ENCODE measurements at places on chromosomes 7 and 10. TPM values are rescaled to one million over a fixed set of nuclear protein-coding genes. Genes with fewer than 3 reads are reported as not detected.

The CYP3A4 gene
- polyA plus RNA-seq: 0.19 TPM

The TSPAN12 gene
- polyA plus RNA-seq: 194 TPM

The VOPP1 gene
- 64.3 TPM for polyA plus RNA-seq

The ABCB4 gene
- 2.0 TPM for polyA plus RNA-seq

The TSPAN13 gene
- 35.3 TPM for polyA plus RNA-seq

The WEE2 gene
- 0.21 TPM for polyA plus RNA-seq

The RBM20 gene
- 4.6 TPM for polyA plus RNA-seq

The PIK3CG gene
- 2.9 TPM for polyA plus RNA-seq

The CALML5 gene
- polyA plus RNA-seq: not detected

The LRIT1 gene
- not detected for polyA plus RNA-seq

The CRHR2 gene
- not detected for polyA plus RNA-seq

The DHTKD1 gene
- 30.9 TPM for polyA plus RNA-seq

DNA sequence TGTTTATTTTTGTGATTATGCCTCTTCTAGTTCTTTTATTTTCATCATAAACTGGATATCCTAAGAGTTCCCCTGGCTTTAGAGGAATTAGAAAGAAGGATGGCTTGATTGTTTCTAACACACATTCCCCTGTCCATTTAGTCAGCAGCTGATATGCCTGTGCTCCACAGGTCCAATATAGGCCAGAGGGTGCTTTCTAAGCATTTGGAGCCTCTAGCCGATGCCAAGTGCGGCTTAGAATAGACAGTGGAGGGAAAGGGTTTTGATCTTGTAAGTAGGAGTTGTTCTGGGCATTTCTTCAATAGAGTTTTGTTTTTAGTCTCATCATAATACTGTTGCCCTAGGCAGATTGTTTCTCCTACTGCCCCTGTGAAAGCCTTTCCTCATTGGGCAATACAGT, 6.6 kb downstream of the CYP3A43 start:
- no peak for DNase-seq

DNA sequence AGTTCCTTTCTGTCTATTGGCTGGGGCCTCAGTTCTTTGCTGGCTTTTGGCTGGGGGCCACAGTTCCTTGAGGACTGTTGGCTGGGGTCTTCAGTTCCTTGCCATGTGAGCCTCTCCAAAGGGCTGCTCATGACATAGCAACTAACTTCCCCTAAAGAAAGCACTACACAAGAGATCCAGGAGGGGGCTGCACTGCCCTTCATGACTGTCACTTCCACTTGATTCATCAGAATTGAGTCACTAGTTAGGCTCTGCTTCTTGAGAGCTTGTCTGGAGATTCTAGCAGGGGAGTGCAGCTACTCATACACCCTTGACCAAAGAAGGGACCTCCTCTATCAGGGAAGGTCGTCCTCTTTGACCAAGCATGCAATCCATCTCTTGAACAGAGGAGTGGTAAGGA, 38.0 kb upstream of the MKX start:
- DNase-seq: no peak

GRCh38 chr10:110134917-110135316, 72.5 kb upstream of the MXI1 start:
- no peak for DNase-seq

- no peak for DNase-seq
Observed at GRCh38 chr7:130113887-130114286, 43.6 kb downstream of the KLHDC10 start.

- no peak for DNase-seq
Observed at GRCh38 chr10:114349522-114350215, 54.6 kb downstream of the AFAP1L2 start.

- no peak for DNase-seq
Observed at GRCh38 chr7:26686448-26686981, 177.9 kb downstream of the SKAP2 start.

GRCh38 chr10:75624638-75625037, 193.2 kb downstream of the LRMDA start:
- no peak for DNase-seq

GRCh38 chr7:9600974-9601373, 1167.6 kb downstream of the NXPH1 start:
- DNase-seq: no peak

- DNase-seq: no peak
Observed at GRCh38 chr7:35551321-35552081, 143.4 kb downstream of the HERPUD2 start.

DNA sequence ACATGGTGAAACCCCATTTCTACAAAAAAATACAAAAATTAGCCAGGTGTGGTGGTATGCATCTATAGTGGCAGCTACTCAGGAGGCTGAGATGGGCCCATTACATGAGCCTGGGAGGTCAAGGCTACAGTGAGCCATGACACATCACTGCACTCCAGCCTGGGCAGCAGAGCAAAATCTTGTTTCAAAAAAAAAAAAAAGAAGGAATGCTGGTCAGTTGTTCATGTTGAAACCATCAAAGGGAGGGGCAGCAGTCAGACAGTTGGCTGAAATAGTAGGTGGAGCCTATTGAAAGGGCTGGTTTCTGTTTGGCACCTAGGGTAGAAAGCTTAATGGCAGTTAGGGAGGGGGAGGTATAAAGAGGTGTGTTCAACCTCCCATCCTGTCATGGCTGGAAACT, 323.0 kb downstream of the GALNT17 start:
- no peak for DNase-seq

GRCh38 chr10:60742512-60742911, 35.8 kb upstream of the CDK1 start:
- no peak for DNase-seq

DNA sequence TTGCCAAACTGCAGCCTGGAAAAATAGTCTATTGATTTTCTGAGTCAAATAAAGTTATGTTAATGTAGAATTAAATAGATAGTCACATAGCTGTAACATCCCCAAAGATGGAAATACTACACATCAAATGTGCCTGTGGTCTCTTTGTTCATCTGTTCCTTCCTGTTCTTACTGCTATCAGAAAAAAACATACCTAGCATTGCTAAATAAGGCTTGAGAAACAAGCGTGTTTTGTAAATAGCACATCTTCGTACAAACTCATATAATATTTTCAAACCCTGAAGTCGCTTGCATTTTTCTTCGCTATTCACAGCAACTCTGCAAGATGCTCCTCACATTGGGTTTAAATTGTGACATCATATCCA, 116.1 kb downstream of the KLF6 start:
- no peak for DNase-seq

DNA sequence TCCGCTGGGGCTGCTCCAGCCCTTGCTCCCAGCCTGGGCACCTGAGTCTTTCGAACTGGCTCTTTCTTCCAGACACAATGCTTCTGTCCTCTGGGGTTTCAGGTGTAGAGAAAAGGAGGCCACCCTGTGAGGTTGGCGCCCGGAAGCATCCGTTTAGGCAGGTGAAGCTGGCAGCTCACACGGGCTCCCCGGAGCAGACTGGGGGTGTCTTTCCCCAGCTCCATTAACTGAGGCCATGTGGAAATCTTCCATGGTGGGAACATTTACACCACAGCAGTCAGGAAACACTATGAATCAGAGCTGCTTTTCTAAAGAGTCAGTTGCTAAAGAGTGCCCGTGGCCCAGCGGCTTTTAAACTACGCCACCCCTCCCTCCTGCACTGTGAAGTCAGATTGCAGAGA, 29.2 kb downstream of the PRKAG2 start:
- no peak for DNase-seq

DNA sequence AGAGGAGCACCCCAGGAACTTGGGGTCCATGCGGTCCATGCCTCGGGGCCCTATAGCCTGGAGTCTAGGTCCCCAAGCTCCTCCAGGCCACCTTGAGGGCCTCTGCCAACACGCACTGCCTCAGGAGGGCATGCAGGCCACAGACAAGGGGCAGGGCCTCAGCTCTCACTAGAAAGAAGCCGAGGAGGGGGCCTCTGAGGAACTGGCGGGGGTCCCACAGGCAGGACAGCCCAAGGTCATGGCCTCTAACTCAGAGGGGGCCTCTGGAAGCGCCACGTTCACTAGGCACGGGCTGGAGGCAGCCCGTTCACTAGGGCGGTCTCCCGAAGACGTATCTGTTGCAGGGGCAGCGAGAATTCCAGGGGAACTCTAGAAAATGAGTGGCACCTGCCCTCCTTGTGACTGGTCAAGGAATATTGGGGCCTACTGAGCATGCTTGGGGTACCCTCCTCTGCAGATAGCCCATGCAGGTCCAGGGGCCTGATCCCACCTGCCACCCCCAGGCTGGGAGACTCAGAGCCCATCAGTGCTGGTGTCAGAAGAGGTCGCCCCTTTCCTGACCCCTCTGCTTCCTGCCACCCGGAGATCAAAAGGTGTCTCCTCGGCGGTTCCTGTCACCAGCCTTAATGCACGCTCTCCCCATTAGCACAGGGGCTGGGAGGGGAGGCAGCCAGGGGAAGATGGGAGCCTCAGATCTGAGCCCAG, 86.7 kb upstream of the RET start:
- no peak for DNase-seq

DNA sequence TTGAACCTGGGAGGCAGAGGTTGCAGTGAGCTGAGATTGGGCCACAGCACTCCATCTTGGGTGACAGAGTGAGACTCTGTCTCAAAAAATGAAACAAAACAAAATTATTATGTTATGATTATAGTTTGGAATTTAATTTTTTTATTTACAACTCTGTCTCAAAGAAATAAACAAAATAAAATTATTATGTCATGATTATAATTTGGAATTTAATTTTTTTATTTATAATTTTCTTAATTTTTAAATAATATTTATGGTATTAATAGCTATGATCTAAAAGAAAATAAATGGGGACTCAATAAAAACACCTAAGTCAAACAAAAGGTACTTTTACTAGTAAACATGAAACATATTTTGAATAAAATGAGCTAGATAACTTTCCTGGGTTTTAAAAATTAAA, 994.8 kb upstream of the GHITM start:
- DNase-seq: no peak

GRCh38 chr7:672891-673290, 53.6 kb upstream of the DNAAF5 start:
- no peak for DNase-seq

DNA sequence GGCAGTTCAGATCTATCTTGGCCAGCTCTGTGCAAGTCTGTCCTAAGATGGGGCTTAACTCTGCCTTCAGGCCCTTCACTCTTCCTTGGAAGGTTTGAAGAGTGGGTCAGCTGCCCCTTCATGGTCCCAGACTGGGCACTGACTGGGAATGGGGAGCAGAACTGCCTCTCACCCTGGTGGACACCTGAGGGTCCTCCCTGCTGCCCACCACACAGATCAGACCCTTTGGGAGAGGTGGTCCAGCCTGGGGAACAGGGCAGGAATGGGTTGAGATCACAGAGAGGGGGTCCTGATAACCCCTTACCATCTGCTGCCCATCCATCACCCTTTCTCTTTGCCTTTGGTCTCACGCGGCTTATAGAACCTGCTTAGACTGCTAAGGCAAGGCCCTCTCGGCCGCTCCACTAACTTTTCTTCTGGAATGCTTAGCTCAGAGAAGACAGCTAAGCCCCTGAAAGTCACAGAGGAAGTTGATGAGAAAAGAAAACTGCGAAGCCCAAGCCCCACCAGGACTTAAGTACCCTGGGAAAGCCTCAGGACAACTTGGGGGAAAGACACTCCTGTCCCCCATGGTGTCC, 402 bp upstream of the CDHR1 start:
- no peak for DNase-seq

- no peak for DNase-seq
Observed at GRCh38 chr7:54964136-54964535, 54.7 kb upstream of the EGFR start.

DNA sequence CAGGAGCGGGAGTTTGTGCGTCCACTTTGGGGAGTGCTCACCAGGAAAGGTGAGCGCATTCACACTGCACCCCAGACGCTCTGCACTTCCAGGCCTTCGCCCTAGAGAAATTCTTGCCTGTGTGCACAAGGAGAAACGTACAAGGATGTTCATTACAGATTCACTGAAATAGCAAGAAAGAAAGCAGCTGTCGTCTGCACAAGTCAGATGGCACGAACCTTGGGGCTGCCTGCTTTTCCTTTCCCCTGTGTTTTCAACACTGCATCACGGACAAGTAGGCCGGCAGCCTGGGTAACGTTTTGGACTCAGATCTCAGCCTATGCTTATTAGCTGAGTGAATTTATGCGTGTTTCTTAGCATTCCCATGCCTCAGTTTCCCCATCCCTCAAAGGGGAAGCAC, 546.8 kb upstream of the FOXK1 start:
- DNase-seq: no peak

GRCh38 chr10:95233377-95234034, 39.5 kb downstream of the ACSM6 start:
- no peak for DNase-seq

- no peak for DNase-seq
Observed at GRCh38 chr10:20363684-20364083, 533.4 kb downstream of the NEBL start.

DNA sequence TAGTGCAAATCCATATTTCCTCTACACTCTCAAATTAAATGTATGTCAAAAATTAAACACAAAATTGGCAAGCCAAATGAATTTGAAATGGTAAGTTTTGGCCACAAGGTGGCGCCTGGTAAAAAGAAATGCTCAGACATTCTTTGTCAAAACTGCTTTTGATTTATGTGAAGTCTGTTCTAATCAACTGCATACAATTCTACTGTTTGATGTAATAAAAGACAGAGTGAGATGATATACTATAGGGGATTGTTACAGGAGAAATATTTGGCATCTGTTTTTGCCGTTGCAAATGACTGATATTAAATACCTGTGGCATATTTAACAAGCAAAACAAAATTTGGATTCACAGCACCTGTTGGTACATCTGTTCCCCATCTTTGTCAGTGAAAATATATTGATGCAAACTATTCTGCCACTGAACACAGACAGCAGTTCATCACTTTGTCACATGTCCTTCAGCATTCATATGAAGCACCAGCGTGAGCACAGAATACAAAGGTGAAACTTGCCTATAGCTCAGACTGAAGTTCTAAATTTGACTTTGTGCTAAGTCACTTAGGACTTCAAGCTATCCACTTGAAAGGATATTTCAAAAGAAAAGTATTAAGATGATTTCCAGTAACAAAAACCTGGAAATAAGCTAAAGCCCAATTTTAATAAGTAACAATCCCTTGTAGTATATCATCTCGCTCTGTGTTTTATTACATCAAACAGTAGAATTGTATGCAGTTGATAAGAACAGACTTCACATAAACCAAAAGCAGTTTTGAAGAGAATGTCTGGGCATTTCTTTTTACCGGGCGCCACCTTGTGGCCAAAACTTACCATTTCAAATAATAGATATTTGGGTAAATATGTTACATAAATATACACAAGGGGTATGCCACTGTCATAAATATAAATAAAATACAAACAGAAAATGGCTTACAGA, 10.2 kb upstream of the CH25H start:
- no peak for DNase-seq

- no peak for DNase-seq
Observed at GRCh38 chr7:1357601-1358271, 101.5 kb downstream of the MICALL2 start.

DNA sequence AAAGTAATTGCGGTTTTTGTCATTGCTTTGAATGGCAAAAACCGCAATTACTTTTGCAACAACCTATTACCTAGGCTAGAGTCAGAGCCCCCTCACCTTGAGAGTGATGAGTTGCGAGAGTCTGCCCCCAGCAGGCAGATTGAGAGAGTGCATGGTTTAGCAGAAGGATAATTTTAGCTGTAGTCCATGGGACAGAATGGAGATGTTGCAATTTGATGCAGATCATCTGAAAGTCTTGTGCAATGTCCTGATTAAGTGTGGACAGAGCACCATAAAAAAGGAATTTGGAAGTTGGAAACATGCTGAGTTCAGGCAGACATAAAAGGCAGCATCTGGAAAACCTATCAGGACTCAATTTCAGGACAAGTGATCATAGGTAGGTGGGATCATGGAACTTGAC, 48.7 kb downstream of the GPR141 start:
- DNase-seq: no peak

GRCh38 chr10:110067960-110068770, 60.4 kb downstream of the ADD3 start:
- DNase-seq: no peak
